Activated T-helper 2 cell treated with anti-CD3 and anti-CD28 coated beads, Interferon-gamma antibody, Interleukin-2, Interleukin-4, amounts not matched to agents 10 μg/mL and 5 μg/mL and 100 μg/mL, durations not matched to agents 14 hours and 24 hours and 36 hours (primary cell): ENCODE measurements at places on chromosomes 7 and 10. TPM values are rescaled to one million over a fixed set of nuclear protein-coding genes. Genes with fewer than 3 reads are reported as not detected.

DNA sequence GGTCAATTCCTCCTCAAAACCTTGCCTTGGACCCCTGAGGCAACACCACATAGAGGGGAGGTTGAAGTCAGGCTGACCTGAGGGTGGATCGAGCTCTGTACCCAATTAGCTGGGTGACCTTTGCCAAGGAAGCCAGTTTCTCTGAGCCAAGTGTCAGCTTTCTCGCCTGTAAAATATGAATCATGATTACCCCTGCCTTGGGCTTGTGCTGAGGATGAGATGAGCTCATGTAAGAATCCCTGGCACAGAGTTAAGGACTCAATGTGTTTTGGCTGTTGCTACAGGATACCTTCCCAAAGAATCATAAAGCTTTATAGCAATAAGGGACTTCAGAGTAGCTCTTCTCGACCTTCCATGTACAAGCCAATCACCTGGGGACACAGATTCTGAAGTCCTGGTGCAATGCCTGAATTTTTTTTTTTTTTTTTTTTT lies 43.5 kb upstream of the CACUL1 start:
- H3K4me1 ChIP-seq, result no peaks in the 10 kb centered on the region
- no peak for DNase-seq
- H3K4me3 ChIP-seq, result no peak overlapping the region

- no peaks in the 10 kb centered on the region for H3K4me1 ChIP-seq
- no peak overlapping the region for H3K27ac ChIP-seq
- DNase-seq, result no peak
Observed at GRCh38 chr10:126592901-126593300, 77.6 kb downstream of the C10orf90 start.

NUTM2E gene
- 0.11 TPM in 1 of 2 replicates, not detected in the other for total RNA-seq

- DNase-seq, result no peak
- H3K27me3 ChIP-seq, result peaks cover 6% of the 10 kb centered on the region
- no peaks in the 10 kb centered on the region for H3K36me3 ChIP-seq
- H3K4me1 ChIP-seq, result no peaks in the 10 kb centered on the region
- H3K4me3 ChIP-seq, result no peak overlapping the region
Observed at GRCh38 chr10:93652857-93653256, 40.5 kb downstream of the PDE6C start.

DNA sequence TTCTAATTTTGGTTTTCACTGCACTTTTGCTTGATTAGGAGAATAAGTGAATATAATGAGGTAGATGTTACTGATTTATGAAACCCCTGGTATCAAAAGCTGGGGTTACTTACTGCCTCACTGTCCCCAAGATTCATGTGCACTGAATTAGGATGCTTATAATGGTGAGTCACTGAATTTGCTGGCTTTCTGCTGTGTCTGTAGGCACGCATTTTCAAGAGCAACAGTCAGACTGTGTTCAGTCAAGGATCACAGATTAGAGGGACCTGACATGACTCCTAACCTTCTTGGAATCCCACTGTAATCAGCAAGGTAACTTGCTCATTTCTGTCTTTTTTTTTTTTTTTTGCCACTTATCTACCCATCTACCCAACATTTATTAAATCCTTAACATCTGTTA lies 59.7 kb downstream of the GPR85 start:
- H3K4me3 ChIP-seq, result no peak overlapping the region
- no peaks in the 10 kb centered on the region for H3K36me3 ChIP-seq

DNA sequence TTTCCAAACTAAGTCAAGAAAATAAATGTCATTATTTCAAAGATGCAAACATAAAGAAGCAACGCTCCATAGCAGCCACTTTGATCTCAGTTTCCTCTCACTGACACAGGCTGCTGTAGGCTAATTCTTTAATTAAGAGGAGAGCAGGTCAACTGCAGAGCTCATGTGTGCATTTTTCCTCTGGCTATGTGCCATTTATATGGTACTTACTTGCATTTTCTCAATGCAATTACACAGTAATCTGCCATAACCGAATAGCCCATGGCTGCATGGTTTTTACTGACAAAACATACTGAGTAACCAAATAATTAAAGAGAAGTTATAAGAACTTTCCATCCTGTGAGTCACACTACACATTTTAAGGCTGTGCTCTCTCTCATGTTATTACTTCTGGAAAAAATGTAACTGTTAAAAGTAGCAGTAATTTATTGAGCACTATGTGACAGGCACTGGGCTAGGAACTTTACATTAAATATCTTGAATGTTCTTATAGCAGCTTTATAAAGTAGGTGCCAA lies 122.0 kb downstream of the ELAPOR2 start:
- no peaks in the 10 kb centered on the region for H3K4me1 ChIP-seq
- no peak for DNase-seq
- no peaks in the 10 kb centered on the region for H3K36me3 ChIP-seq
- H3K27me3 ChIP-seq, result peaks cover 10% of the 10 kb centered on the region
- H3K4me3 ChIP-seq, result no peak overlapping the region

- peak overlapping the region; percentile 97 for H3K4me3 ChIP-seq
- no peaks in the 10 kb centered on the region for H3K27me3 ChIP-seq
- peak overlapping the region; percentile 96 for H3K27ac ChIP-seq
- H3K4me1 ChIP-seq, result peaks cover 52% of the 10 kb centered on the region
- peak; percentile 66 for DNase-seq
Observed at GRCh38 chr10:69318867-69319727, 40.8 kb downstream of the HK1 start.

FKBP9 gene
- total RNA-seq, result 3.0 and 3.5 TPM in 2 replicates

DNA sequence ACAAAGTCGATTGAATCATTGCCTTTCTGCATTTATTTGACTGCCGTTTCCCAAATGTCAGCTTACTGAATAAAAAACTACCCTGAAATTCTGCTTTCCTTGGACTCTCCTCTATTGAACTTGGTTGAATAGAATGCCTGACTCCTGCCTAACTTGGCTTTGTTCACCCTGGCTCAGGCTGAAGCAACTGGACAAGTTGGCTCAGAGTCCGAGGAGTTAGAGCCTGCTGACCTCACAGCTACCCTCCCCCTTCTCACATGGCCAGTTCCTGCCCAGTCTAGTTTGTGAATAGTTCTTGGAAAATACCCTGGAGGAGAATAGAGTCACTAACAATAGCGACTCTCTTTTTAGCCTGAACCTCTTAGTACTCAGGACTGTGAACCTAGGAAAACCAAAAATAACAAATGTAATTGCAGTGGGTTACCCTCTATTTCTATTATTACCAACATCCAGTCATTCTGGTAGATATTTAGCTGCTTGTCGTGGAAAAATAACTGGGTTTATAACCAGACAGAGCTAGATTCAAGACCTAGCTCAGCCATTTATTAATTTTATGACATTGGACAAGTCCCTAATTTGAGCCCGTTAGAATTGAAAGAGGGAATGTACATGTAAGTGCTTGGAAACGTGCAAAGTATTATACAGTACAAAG lies 17.3 kb upstream of the NRBF2 start:
- H3K27ac ChIP-seq, result no peak overlapping the region
- peaks cover 15% of the 10 kb centered on the region for H3K27me3 ChIP-seq
- DNase-seq, result no peak

SCIN gene
- total RNA-seq, result not detected in 2 replicates

DNA sequence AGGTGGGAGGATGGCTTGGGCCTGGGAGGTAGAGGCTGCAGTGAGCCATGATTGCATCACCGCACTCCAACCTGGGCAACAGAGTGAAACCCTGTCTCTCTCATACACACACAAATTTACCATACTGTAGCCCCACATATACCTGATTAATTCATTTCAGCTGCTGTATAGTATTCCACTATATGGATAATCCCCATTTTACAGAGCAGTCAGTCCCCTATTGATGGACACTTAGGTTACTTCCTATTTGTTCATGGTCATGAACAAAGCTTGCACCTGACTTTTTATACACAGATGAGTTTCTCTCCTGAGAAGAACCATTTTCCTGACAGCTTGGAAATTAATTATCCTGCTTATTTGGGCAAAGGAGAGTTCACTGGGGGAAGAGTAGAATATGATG lies 59.2 kb downstream of the EMX2 start:
- no peak overlapping the region for H3K4me3 ChIP-seq
- H3K36me3 ChIP-seq, result no peaks in the 10 kb centered on the region
- peaks cover 3% of the 10 kb centered on the region for H3K27me3 ChIP-seq

GRCh38 chr10:132228616-132229015 lies 41.9 kb downstream of the DPYSL4 start:
- no peak overlapping the region for H3K27ac ChIP-seq
- H3K4me1 ChIP-seq, result peaks cover 24% of the 10 kb centered on the region
- H3K36me3 ChIP-seq, result no peaks in the 10 kb centered on the region
- no peaks in the 10 kb centered on the region for H3K27me3 ChIP-seq

DNA sequence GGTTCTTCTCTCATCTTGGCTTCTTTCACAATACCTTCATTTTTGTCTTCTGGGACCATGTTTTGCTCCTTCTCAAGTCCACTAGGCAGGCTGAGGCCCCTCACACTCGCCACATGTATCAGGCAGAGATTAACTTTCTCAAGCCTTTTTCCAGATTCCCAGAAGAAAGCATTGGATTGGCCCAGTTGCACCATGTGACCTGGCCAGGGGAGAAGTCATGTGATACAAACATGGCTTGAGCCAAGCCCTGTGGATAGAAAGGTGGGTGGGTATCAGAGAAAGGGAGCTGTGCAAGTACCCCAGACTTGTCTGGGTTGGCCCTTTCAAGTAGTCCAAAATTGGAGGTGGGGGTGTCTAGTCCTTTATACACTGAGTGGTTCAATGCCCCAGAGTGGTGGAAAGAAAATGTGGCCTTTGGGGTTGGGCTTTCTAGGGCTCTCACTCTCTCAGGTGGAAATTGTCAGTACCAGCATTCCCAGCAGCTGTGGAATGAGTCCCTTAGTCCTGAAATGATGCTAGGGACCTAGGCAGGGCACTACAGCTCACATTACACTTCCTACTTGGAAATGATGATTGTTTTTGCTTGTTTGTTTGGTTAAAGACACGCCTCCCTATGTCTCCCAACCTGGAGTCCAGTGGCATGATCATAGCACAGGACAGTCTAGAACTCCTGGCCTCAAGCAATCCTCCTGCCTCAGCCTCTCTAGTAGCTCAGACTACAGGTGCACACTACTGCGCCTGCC lies 36.9 kb upstream of the C10orf67 start:
- H3K27me3 ChIP-seq, result peaks cover 3% of the 10 kb centered on the region
- H3K27ac ChIP-seq, result no peak overlapping the region
- H3K4me1 ChIP-seq, result no peaks in the 10 kb centered on the region
- H3K4me3 ChIP-seq, result no peak overlapping the region

GRCh38 chr10:103548581-103549348 lies 55.3 kb downstream of the NEURL1 start:
- H3K27me3 ChIP-seq, result peaks cover 2% of the 10 kb centered on the region
- peaks cover 13% of the 10 kb centered on the region for H3K4me1 ChIP-seq
- H3K36me3 ChIP-seq, result no peaks in the 10 kb centered on the region
- no peak for DNase-seq
- H3K27ac ChIP-seq, result no peak overlapping the region

- H3K36me3 ChIP-seq, result no peaks in the 10 kb centered on the region
- no peak overlapping the region for H3K27ac ChIP-seq
- H3K4me3 ChIP-seq, result no peak overlapping the region
- H3K27me3 ChIP-seq, result no peaks in the 10 kb centered on the region
Observed at GRCh38 chr10:130409931-130410330, 273.7 kb downstream of the GLRX3 start.

DNA sequence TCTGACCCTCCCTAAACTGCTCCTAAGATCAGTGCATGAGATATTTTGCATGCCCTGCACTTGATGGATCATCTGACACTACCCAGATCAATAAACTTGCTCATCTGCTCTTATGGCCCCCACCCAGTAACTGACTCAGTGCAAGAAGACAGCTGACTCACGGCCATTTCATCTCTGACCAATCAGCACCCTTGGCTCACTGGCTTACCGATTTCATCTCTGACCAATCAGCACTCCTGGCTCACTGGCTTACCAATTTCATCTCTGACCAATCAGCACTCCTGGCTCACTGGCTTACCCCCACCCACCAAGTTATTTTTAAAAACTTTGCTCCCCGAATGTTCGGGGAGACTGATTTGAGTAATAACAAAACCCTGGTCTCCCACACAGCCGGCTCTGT lies 37.2 kb upstream of the OPTN start:
- H3K4me3 ChIP-seq, result no peak overlapping the region
- peaks cover 7% of the 10 kb centered on the region for H3K27me3 ChIP-seq
- no peak overlapping the region for H3K27ac ChIP-seq
- H3K36me3 ChIP-seq, result no peaks in the 10 kb centered on the region
- H3K4me1 ChIP-seq, result no peaks in the 10 kb centered on the region
- DNase-seq, result no peak

DNA sequence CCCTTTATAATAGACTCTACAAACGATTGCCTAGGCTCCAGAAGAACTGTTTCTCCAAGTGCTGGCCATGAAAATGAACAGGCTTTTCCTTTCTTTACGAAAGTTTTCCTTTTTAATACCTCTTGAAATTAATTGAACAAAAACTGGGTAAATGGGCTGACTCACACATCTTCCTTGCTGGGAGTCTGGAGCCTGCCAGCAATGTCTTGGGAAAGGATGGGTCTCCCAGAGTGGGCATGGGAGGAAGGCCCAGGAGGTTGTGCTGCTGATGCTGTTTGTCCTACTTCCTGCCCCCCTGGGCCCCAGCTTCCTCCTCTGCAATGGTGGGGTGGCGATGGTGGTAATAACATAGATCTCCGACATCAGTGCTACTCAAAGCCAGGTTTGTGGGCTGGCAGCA lies 174.1 kb downstream of the RPS24 start:
- H3K36me3 ChIP-seq, result no peaks in the 10 kb centered on the region
- no peaks in the 10 kb centered on the region for H3K27me3 ChIP-seq
- H3K4me1 ChIP-seq, result peaks cover 8% of the 10 kb centered on the region
- no peak overlapping the region for H3K27ac ChIP-seq

CRYGN gene
- total RNA-seq, result not detected in 2 replicates

DNA sequence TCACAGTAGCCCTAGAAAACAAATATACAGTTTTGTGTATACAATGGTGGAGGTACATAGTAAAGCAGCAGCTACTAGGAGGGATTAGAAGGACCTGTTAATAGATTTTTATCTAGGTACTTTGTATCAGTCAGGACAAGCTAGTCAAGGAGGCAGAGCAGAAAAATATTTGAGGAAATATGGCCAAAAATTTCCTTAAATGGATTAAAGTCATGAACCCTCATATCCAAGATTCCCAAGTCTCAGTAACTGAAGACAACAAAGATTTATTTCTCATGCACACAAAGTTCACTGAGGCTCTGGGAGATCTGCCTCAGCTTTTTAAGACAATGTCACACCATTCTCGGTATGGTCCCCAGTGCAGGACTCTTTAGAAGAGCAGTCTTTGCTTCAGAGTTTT lies 28.1 kb upstream of the ARMC3 start:
- no peaks in the 10 kb centered on the region for H3K27me3 ChIP-seq
- no peaks in the 10 kb centered on the region for H3K36me3 ChIP-seq
- no peak for DNase-seq
- H3K27ac ChIP-seq, result no peak overlapping the region
- H3K4me1 ChIP-seq, result no peaks in the 10 kb centered on the region

DNA sequence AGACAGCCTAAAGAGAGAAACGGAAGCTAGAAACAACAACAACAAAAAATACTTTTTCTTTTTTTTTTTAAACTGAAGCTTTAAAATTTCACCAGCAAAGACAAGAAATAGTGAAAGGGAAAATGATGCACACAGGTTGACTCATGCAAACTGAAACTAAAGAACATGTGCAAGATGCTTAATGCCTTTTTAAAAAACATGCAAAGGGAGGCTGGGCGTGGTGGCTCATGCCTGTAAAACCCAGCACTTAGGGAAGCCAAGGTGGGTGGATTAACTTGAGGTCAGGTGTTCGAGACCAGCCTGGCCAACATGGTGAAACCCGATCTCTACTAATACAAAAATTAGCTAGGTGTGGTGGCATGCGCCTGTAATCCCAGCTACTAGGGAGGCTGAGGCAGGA lies 15.1 kb upstream of the CUBN start:
- peak; percentile 50 for DNase-seq
- H3K36me3 ChIP-seq, result no peaks in the 10 kb centered on the region
- H3K27ac ChIP-seq, result peak overlapping the region; percentile 50
- H3K4me1 ChIP-seq, result peaks cover 37% of the 10 kb centered on the region
- no peak overlapping the region for H3K4me3 ChIP-seq

GCC1 gene
- 14.4 and 15.1 TPM in 2 replicates for total RNA-seq
